Amygdala (tissue), 56 donors: ENCODE measurements at places on chromosomes 12 and 14.

GRCh38 chr12:107248187-107248586 lies 154.8 kb upstream of the CRY1 start:
- DNase-seq = no peak

GRCh38 chr12:88362439-88362838 lies 217.8 kb downstream of the KITLG start:
- DNase-seq = no peak

- no peak for DNase-seq
Observed at GRCh38 chr12:94073441-94074051, 74.8 kb upstream of the PLXNC1 start.

GRCh38 chr12:48380596-48380995 lies 29.9 kb upstream of the ZNF641 start:
- no peak for DNase-seq

GRCh38 chr14:42504433-42504832 lies 897.8 kb downstream of the LRFN5 start:
- no peak for DNase-seq
